Thymus (tissue), 14 donors: ENCODE measurements at places on chromosomes 2 and 18.

- H3K27ac ChIP-seq = peak overlapping the region; percentile 70
- H3K4me3 ChIP-seq = no peak overlapping the region
- H3K4me1 ChIP-seq = peaks cover 38% of the 10 kb centered on the region
- no peaks in the 10 kb centered on the region for H3K36me3 ChIP-seq
- DNase-seq = no peak
Observed at GRCh38 chr18:10482985-10483949, 28.8 kb downstream of the APCDD1 start.

DNA sequence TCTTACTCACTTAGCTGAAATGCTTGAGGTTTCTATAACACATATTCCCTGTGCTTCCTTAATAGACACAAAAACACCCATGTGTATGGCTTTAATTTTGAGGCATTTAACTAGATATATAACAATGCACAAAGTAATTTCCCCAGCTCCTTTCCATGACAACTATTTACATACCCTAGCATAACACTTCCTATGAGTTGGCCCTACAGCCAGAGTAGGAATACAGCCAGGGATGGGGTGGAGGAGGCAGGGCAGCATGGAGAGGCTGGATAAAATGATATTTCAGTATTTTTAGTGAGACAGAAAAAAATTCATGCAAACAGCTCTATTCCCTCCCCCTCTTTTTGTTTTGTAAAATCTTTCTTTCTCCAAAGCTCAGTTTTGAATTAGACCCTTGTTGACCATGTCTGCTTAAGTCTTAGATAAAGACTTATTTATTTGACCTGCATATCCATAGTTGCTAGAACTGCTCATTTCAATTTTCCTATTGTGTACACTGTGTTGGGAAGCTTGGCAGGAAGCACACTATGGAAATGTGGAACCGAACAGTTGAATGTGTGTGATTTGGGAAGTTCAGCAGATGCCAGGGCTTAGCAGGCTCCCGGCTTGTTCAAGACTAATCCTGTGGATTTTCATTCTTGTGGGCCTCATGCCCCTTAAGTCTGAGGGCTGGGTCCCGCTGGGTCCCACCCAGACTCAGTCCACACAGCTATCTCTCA lies 11.2 kb upstream of the B3GNT2 start:
- H3K27ac ChIP-seq = no peak overlapping the region
- H3K4me1 ChIP-seq = peaks cover 23% of the 10 kb centered on the region
- no peak overlapping the region for H3K4me3 ChIP-seq
- no peak for DNase-seq

DNA sequence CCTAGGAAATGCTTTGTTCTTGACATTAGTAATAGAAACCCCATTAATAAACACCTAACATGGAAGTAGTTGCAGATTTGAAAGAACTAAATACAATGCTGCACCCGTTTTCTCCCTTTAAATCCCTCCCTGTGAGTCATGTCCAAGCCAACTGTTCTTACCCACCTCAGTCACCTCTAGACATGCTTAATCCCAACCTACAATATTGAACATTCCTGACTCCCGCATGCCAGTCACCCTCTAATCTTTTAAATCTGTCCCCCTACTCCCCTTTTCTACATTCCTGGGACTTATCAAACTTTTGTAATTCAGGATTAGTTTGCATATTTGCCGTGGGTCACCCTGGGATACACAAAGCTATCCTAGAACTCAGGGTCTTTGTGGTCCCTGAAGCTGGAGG lies 374.6 kb downstream of the IRS1 start:
- no peaks in the 10 kb centered on the region for H3K27me3 ChIP-seq
- H3K36me3 ChIP-seq = no peaks in the 10 kb centered on the region
- DNase-seq = no peak

DNA sequence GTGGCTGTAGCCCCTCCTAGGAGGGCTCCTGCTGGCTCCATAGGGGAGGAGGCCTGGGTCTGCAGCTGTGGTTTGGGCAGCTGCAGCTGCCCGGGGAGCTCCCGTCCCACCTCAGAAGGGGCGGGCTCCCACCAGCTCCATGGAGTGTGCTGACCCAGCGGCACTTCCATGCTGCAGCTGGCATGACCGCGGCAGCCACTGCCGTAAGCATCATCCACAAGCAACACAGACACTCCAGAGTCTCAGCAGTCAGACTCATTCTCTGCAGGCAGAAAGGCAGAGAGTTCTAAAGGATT lies 660.1 kb upstream of the RAB6C start:
- no peak for DNase-seq
- H3K36me3 ChIP-seq = no peaks in the 10 kb centered on the region
- no peaks in the 10 kb centered on the region for H3K4me1 ChIP-seq
- H3K27me3 ChIP-seq = no peaks in the 10 kb centered on the region
- H3K4me3 ChIP-seq = no peak overlapping the region

DNA sequence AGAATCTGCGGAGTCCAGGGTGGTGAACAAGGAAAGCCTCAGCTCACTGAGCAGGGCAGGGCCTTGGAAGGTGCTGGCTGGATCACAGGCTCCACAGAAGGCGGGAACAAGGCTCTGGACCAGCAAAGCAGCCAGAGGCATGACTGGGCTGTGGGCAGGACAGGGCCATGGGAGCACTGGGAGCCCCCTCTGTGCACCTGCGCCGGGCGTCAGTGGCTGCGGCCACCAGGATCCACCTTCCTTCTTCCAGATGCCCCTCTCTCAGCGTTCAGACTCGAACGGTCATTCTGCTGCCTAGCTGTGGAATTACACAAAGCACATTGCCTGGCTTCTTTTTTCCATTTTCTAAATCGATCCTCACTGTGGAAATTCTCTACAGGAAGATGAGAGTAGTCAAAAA lies 621.2 kb downstream of the GALR1 start:
- H3K4me3 ChIP-seq = no peak overlapping the region
- DNase-seq = no peak
- H3K4me1 ChIP-seq = no peaks in the 10 kb centered on the region
- no peak overlapping the region for H3K27ac ChIP-seq

DNA sequence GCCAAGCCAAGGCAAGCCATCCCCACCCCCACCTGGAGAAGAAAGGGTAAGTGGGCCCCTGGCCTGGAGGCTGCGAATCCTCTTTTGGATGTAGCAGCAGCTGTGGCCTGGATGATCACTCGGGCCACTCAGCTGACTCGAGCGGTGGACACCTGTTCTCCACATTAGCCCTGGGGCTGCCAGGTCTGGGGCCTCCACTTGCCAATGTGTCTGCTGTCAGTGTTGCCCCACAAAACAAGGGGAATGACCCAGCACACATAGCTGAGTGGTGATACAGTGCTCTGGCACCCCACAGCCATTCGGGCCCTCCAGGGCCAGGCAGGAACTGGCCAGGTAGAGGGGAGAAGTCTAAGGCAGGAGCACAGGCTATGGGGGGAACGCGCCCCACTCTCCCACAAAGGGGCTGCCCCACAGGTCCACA lies 2.6 kb downstream of the STK25 start:
- H3K27ac ChIP-seq = no peak overlapping the region
- peaks cover 10% of the 10 kb centered on the region for H3K36me3 ChIP-seq
- H3K4me3 ChIP-seq = no peak overlapping the region
- H3K4me1 ChIP-seq = peaks cover 9% of the 10 kb centered on the region
- H3K27me3 ChIP-seq = peaks cover 1% of the 10 kb centered on the region

- H3K27ac ChIP-seq = no peak overlapping the region
- DNase-seq = no peak
- no peaks in the 10 kb centered on the region for H3K36me3 ChIP-seq
- no peaks in the 10 kb centered on the region for H3K27me3 ChIP-seq
- no peak overlapping the region for H3K4me3 ChIP-seq
Observed at GRCh38 chr18:58116818-58117217, 72.8 kb downstream of the NEDD4L start.

- H3K4me1 ChIP-seq = peaks cover 43% of the 10 kb centered on the region
- peaks cover 8% of the 10 kb centered on the region for H3K36me3 ChIP-seq
- no peaks in the 10 kb centered on the region for H3K27me3 ChIP-seq
- no peak for DNase-seq
- H3K4me3 ChIP-seq = no peak overlapping the region
Observed at GRCh38 chr2:197297772-197298318, 12.7 kb downstream of the ANKRD44 start.

GRCh38 chr2:40628556-40628955 lies 176.7 kb upstream of the SLC8A1 start:
- H3K27me3 ChIP-seq = no peaks in the 10 kb centered on the region
- no peaks in the 10 kb centered on the region for H3K4me1 ChIP-seq
- H3K36me3 ChIP-seq = no peaks in the 10 kb centered on the region
- no peak overlapping the region for H3K4me3 ChIP-seq

- no peaks in the 10 kb centered on the region for H3K4me1 ChIP-seq
- H3K4me3 ChIP-seq = no peak overlapping the region
- H3K27me3 ChIP-seq = no peaks in the 10 kb centered on the region
- H3K36me3 ChIP-seq = no peaks in the 10 kb centered on the region
Observed at GRCh38 chr2:118350621-118351020, 262.4 kb downstream of the INSIG2 start.

DNA sequence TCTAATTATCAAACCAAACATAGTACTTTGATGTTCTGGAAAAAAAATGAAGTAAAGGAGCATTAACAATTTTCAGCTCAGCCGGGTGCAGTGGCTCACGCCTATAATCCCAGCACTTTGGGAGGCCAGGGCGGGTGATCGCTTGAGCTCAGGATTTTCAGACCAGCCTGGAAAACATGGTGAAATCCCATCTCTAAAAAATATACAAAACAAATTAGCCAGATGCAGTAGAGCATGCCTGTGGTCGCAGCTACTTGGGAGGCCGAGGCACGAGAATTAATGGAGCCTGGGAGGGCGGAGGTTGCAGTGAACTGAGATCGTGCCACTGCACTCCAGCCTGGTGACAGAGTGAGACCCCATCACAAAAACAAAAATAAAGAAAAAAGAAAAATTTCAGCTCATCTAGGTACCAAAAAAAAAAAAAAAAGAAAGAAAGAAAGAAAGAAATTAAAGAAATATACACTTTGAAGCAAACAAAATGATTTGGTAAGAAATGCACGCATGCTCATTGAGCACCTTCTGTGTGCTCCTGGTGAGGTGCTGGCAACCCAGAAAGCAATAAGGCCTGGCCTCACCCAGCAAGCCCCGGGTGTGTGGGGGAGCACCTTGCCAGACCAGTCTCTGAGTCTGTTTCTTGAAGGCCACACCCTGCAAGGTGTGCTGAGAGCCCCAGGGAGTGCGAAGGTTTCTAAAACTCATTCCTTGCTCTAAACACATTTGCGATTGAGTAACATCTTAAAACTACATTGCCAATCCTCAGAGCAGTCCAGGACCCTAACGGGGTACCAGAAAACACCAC lies 133.5 kb downstream of the TFCP2L1 start:
- no peak overlapping the region for H3K27ac ChIP-seq
- H3K4me1 ChIP-seq = no peaks in the 10 kb centered on the region
- no peak for DNase-seq

DNA sequence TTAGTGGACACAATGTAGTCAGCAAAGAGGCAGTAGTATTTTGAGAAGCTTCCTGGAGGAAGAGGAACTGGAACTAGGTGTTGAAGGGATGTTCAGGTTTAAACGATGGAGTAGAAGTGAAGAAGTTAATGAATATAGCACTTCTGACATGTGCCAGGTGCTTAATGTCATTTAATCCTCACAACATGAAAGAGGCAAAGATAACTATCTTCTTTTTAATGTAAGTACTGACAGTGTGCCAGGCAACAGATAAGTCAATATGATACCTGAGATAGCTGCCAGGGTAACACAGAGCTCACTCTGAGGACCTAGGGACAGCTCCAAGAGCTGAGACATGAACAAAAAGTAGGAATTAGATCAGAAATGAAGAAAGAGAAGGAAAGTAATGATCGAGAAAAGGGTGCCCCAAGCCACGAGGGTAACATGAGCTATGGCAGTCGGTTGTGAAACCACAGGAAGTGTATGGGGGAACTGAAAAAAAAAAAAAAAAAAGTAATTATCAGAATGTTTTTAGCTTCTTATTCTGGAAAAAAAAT lies 140.7 kb downstream of the RNF144A start:
- peaks cover 23% of the 10 kb centered on the region for H3K4me1 ChIP-seq
- no peaks in the 10 kb centered on the region for H3K27me3 ChIP-seq
- peak; percentile 78 for DNase-seq
- H3K27ac ChIP-seq = peak overlapping the region; percentile 87
- peak overlapping the region; percentile 21 for H3K4me3 ChIP-seq

GRCh38 chr18:9008709-9009635 lies 93.5 kb upstream of the NDUFV2 start:
- H3K36me3 ChIP-seq = no peaks in the 10 kb centered on the region
- DNase-seq = no peak
- H3K4me3 ChIP-seq = no peak overlapping the region
- H3K27me3 ChIP-seq = no peaks in the 10 kb centered on the region

DNA sequence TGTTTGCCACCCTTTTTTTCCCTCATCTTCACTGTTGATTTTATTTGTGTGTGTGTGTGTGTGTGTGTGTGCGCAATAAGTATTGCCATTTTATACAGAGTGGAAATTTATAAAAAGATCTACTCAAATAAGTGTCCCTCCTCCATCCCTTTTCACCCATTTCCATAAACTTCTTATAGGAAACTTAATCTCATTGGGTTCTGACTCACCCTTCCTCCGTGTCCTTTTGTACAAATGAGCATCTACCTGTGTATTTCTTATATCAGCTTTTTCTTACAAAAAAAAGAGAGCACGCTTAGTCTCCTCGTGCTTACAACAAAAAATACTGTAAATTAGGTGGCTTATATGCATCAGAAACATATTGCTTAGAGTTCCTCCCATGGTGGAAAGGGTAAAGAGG lies 711.2 kb upstream of the CDH7 start:
- no peak overlapping the region for H3K4me3 ChIP-seq
- no peaks in the 10 kb centered on the region for H3K27me3 ChIP-seq
- H3K36me3 ChIP-seq = no peaks in the 10 kb centered on the region
- no peak for DNase-seq

GRCh38 chr2:171531291-171531690 lies 9.0 kb downstream of the CYBRD1 start:
- H3K36me3 ChIP-seq = no peaks in the 10 kb centered on the region
- H3K27ac ChIP-seq = no peak overlapping the region
- DNase-seq = no peak

GRCh38 chr2:178827739-178828485 lies 20.7 kb upstream of the TTN start:
- no peaks in the 10 kb centered on the region for H3K27me3 ChIP-seq
- DNase-seq = no peak
- no peak overlapping the region for H3K27ac ChIP-seq
- no peaks in the 10 kb centered on the region for H3K4me1 ChIP-seq

- H3K4me3 ChIP-seq = no peak overlapping the region
- no peak for DNase-seq
- H3K36me3 ChIP-seq = no peaks in the 10 kb centered on the region
- no peak overlapping the region for H3K27ac ChIP-seq
- no peaks in the 10 kb centered on the region for H3K27me3 ChIP-seq
- H3K4me1 ChIP-seq = no peaks in the 10 kb centered on the region
Observed at GRCh38 chr2:71587509-71588073, 134.2 kb downstream of the DYSF start.

GRCh38 chr18:56255381-56255780 lies 383.0 kb downstream of the TXNL1 start:
- H3K4me3 ChIP-seq = no peak overlapping the region
- no peak for DNase-seq
- H3K27ac ChIP-seq = no peak overlapping the region

DNA sequence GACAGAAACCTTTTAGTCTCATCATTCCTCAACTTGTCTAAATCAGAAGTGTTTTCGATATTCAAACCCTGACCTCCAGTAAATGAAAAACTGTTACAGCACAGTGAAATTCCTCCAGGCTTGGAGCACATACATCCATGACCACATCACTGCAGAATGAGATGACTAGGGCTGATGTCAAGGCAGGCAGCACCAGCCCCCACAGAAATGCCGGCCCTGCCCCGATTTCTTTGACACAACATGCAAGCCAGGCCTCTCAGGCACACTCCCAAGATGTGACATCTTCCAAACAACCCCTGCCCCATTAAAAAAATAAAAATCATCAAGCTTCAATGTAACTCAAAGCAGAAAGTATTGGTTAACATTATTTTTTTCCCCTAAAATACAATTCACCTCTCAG lies 103.3 kb downstream of the CTAGE1 start:
- no peaks in the 10 kb centered on the region for H3K27me3 ChIP-seq
- H3K4me3 ChIP-seq = no peak overlapping the region
- H3K36me3 ChIP-seq = no peaks in the 10 kb centered on the region
- H3K27ac ChIP-seq = no peak overlapping the region
- H3K4me1 ChIP-seq = no peaks in the 10 kb centered on the region
